Urothelium cell line (cell line): ENCODE measurements at places on chromosomes 6 and 20.
A peak's percentile ranks its signal among the peaks of the same experiment; 100 is the strongest.

DNA sequence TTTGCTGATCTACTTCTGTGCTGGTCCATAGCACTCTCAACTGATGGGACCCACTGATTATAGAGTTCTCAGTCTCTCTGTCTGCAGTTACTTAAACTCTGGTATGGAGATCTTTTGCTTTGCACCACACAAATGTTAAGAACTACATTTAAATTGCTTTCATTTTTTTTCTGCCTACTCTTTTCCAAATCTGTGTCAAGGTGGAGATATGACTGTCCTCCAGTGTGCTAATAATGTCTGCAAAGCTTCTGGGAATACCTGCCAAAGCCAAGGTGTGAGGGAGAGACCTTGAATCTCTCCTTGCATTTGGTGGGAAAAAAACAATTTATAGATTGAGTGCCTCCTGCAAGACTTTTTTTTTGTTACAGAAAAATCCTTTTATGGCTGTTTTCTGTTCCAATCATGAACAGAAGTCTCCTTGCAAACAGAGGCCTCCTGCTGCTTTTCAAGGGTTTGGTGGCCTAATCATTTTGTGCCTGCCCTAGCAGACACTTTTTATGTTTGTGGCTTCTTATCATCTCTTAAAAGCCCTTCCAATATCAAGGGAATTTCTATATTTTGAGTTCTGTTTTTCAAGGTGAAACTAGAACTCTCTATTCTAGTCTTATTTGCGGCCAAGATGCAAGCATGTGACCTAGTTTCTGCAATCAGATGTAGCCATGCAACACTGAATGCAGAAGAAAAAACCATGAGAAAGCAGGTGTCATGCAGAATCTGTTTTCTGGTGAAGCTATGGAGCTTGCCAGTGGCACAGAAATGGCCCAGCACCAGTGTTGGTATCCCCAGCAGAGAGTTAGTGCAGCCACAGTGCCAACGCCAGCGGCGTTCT is 23.2 kb upstream of the AKIRIN2 start:
- no peak for DNase-seq

GRCh38 chr20:58985656-58986055 is 4.6 kb downstream of the NELFCD start:
- DNase-seq: no peak

- DNase-seq: no peak
Measured at GRCh38 chr20:5885866-5886265, 64.5 kb downstream of the TRMT6 start.

- no peak for DNase-seq
Measured at GRCh38 chr6:52115891-52116604, 28.6 kb upstream of the PKHD1 start.

GRCh38 chr6:43915208-43915869 is 145.3 kb downstream of the VEGFA start:
- DNase-seq: no peak

DNA sequence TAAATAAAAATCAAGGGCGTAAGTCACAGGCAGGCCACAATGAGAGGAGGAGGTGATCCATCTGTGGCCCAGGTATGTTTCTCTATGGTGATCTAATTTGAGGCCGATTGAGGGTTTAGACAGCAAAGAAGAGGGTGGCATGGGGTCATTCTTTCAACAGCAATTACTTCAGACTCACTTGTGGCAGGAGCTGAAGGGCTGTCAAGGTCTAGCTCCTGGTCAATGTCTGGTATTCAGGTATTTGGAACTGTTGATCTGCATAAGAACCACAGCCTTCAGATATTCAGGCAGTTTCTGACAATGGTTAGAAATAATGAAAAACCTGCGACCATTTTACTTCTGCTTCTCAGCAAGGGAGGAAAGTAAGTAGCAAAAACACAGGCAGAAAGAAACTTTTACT is 259.6 kb downstream of the FOXC1 start:
- DNase-seq: no peak

DNA sequence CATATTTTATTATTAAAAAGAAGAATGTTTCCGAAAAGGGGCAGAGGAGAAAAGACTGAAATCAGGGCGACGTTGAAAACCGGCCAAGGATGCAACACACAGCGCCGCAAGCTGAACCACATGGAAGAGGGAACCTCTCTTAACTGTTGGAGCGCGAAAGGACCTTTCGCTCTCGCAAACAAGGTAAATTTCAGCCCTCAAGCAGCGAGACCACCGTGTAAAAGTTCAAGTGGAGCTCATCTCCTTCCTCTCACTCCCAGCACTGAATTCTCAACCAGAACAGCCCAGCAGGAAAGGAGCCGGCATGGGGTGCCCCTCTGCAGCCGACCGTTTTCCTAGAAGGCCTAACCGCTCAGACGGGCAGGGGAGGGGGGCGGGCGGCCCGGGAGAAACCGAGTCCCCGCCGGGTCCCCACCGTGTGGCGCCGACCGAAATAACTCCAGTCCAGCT is 621 bp downstream of the GPR63 start:
- DNase-seq: no peak

GRCh38 chr20:10513931-10514575 is 78.9 kb downstream of the SLX4IP start:
- no peak for DNase-seq

DNA sequence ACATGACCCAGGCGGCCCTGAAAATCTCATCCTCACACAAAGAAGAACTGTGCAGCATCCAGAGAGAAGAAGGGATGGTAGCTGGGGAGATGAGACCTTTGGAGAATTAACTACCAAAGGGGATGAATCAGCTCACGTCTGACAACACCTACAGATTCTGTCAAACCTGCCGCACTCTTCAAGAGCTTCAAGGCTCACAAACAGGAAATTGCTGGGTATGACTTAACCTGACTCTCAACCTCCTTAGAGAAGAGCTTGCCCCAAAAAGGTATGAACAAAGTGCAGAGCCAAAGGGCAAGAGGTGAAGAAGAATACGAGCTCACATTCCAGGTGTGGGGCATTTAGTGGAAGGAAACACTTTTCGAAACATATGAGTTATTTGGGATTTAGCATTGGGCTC is 139.8 kb downstream of the BACH2 start:
- no peak for DNase-seq

GRCh38 chr6:69578361-69578890 is 218.4 kb downstream of the LMBRD1 start:
- DNase-seq: no peak

GRCh38 chr20:63092660-63093215 is 86.0 kb upstream of the BHLHE23 start:
- DNase-seq: no peak

DNA sequence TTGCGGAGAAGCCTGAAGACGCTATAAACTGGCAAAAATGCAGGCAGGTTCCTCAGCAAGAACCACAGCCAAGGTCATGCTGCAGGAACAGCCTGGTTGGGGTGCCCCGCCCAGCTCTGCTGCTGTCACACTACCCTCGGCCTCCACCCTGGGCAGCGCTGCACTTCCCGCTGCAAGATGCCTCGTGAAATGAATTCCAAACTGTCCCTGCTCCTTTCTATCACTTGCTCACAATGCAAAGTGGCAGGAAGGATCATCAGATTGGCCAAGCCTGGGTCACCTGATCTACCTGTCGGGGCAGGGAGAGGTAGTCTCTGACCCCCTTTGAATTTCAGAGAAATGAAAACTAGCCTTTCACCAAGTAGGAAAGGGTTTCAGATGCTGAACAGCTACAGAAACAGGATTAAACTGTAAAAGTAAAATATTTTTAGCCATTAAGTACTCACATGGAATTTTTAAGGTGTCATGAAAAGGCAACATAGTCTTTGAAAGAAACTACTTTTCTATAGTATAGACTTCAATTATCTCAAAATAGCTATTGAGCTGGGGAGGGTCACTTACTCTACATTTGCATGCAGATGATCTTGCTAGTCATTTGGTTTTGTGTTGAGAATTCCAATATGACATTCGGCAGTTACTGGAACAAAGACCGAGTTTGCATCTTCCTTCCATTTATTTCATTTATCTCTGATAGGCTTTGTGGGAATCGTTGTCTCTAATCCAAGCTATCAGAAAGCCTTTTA is 236.4 kb upstream of the ASCC3 start:
- DNase-seq: no peak

DNA sequence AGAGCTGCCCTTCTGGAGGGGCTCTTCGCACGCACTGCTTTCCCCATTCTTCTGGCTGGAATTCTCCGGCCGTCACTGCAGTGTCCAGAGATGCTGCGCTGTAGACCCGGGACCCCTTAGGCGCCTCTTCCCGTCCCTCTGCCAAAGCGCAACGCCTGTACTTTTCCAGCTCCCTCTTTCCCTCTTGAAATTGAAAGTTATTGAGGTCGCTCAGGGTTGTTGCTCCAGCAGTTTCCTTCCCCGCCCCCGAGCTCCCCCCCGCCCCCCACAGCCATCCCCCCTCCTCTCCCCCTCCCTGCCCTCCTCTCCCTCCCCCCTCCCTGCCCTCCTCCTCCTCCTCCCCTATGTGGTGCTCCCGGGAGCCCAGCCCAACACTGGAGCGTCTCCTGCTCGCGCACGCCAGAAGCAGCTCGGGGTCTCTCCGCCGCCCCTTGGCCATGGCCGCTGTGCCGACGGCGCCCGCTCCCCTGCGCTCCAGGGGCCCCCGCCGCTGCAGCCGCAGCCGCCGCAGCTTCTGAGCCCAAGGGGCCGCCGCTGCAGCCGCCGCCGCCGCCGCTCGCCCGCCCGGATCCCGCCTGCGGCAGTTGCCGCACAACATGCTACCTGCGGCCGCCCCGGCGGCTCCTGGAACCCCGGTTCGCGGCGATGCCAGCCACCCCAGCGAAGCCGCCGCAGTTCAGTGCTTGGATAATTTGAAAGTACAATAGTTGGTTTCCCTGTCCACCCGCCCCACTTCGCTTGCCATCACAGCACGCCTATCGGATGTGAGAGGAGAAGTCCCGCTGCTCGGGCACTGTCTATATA is at the start of gene RSPO3:
TSS of gene RSPO3 (plus strand) at position 374 of the 804 bp plus-strand sequence. CDS start 522 bp downstream, outside the sequence.
- DNase-seq: peak; percentile 45

- no peak for DNase-seq
Measured at GRCh38 chr6:125057392-125058246, 95.4 kb downstream of the RNF217 start.

DNA sequence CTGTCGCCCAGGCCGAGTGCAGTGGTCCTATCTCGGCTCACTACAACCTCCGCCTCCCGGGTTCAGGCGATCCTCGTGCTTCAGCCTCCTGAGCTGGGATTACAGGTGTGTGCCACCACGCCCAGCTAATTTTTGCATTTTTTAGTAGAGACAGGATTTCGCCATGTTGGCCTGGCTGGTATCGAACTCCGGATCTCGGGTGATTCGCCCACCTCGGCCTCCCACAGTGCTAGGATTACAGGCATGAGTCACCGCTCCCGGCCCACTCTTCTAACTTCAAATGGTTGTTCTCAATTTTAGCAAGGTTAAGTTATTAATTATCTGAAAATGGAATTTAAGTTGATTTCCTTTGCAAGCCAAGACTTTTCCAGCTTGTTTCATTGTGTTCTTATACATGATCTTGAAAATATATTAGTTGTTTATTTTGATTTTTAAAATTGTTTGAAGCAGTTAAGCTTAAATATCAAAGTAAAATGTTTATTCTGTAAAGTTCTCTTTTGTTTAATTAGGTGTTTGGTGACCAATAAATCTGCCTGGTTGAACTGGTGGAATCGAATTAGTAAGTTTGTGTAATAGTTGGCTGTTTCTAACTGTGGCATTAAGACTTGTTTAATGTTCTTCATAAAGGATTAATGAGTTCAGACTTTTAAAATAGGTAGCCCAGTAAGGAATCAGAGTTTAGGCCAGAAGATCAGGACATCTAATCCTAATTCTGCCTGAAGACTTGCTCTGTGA is 2.3 kb downstream of the PM20D2 start:
- no peak for DNase-seq

DNA sequence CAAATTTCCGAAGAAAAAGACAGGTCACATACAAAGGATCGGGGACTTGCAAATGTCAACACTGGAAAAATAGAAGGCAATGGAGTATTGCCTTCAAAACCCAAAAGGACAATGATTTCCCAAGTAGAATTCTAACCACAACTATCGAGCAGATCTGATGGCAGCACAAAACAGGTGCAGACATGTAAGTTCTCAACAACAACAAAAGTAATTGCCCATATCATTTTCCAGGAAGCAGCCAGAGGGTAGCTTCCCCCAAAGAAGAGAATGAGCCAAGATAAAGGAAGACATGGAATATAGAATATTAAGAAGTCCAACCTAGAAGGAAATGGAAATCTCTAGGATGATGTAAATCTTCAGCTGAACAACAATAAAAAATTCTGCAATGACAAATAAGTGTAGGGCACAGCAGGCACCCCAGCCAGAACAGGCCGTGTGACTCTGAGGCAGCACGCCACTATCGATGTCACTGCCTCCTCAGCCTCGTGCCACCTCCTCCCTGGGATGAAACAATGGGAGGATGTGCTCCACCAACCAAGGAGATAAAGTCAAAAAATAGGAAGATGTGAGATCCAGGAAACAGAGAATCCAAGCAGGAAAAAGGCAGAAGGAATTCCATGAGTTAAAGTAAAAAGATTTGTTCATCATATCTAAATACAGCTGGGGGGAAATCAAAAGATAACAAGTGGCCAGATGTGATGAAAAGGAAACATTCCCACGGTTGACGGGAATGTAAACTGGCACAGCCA is 34.1 kb downstream of the SERPINB1 start:
- DNase-seq: no peak

DNA sequence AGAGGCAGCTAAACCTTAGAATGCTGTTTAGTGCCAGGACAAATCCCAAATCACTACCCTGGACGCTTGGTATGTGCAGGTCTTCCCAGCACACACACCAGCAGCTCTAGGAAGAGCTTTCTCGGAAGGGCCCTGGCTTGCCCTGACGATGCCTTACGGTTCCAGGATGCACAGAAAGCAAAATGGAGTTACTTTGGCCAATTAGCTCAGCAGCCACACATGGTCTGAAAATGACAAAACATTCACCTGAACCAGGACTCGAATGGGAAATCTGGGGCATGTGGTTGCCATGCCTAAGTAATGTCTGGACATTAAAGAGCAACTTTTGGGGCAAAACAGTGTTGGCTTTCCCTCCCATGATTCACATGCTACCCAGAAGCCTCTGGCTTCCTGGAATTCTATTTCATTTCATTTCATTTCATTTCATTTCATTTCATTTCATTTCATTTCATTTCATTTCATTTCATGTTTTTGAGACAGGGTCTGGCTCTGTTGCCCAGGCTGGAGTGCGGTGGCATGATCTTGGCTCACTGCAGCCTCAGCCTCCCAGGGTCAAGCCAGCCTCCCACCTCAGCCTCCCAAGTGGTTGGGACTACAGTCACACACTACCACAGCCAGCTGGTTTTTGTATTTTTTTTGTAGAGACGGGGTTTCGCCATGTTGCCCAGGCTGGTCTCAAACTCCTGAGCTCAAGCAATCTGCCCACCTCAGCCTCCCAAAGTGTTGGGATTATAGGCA is 153.3 kb downstream of the ZDHHC14 start:
- no peak for DNase-seq

DNA sequence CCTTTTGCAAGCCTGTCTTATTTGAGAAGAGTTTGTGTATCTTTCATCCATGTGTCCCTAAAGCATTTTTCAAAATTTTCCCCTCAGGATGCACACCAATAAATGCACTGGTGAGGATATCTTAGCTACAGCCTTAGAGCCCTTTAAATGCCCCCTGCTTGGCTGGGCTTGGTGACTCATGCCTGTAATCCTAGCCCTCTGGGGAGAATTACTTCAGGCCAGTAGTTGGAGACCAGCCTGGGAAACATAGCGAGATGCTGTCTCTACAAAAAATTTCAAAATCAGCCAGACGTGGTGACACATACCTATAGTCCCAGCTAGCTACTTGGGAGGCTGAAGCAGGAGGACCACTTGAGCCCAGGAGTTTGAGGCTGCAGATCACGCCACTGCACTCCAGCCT is 33.8 kb upstream of the PLCB4 start:
- DNase-seq: peak; percentile 41
